Thyroid gland (tissue), 4 donors: ENCODE measurements at places on chromosomes 1 and 21. TPM values are rescaled to one million over a fixed set of nuclear protein-coding genes. Genes with fewer than 3 reads are reported as not detected.

DNA sequence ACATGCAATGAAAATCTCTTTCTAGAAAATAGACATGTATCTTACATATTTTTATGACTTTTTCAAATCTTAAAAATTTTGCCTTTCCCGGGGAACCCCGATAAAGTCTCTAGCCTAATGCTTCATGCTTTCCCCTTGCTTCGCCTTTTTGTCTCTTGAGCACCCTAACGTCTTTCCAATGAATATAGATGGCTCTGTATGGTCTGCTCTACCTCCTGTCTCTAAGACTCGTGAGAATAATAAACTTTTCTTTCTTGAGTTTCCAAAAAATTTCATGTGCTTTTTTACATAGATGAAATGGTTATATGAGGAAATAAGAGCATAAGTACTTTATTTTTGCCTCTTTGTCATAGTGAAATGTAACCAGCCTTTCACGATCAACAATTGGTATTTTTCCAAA is 202.6 kb downstream of the PDE4B start:
- H3K27me3 ChIP-seq, result no peaks in the 10 kb centered on the region
- H3K4me3 ChIP-seq, result no peak overlapping the region
- no peak overlapping the region for H3K27ac ChIP-seq
- no peaks in the 10 kb centered on the region for H3K36me3 ChIP-seq
- no peaks in the 10 kb centered on the region for H3K4me1 ChIP-seq

DNA sequence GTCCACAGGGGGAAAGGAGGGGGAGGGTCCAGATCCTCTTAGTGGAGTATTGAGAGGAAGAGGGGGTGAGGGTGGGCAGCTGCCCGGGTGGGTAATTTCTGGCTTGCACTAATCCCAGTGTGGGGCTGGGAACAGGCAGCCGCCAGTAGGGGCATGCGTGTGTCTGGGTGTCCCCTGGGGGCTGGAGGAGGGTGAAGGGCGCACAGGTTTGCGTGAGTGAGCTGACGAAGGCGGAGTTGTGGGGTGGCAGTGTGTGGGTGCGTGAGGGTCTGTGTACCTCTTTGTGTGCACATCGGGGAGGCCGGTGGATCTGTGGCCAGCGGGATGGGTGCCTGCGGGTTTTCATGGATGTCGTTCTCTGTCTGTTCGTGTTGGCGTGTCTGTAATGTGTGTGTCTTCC is 97.3 kb downstream of the PAX7 start:
- H3K36me3 ChIP-seq, result no peaks in the 10 kb centered on the region
- no peaks in the 10 kb centered on the region for H3K27me3 ChIP-seq
- H3K4me1 ChIP-seq, result peaks cover 10% of the 10 kb centered on the region
- H3K27ac ChIP-seq, result no peak overlapping the region

GRCh38 chr1:11100149-11100493 is 452 bp upstream of the EXOSC10 start:
- peak overlapping the region; percentile 81 for H3K4me3 ChIP-seq
- peaks cover 7% of the 10 kb centered on the region for H3K4me1 ChIP-seq
- no peaks in the 10 kb centered on the region for H3K27me3 ChIP-seq
- H3K27ac ChIP-seq, result peak overlapping the region; percentile 71
- DNase-seq, result no peak

DNA sequence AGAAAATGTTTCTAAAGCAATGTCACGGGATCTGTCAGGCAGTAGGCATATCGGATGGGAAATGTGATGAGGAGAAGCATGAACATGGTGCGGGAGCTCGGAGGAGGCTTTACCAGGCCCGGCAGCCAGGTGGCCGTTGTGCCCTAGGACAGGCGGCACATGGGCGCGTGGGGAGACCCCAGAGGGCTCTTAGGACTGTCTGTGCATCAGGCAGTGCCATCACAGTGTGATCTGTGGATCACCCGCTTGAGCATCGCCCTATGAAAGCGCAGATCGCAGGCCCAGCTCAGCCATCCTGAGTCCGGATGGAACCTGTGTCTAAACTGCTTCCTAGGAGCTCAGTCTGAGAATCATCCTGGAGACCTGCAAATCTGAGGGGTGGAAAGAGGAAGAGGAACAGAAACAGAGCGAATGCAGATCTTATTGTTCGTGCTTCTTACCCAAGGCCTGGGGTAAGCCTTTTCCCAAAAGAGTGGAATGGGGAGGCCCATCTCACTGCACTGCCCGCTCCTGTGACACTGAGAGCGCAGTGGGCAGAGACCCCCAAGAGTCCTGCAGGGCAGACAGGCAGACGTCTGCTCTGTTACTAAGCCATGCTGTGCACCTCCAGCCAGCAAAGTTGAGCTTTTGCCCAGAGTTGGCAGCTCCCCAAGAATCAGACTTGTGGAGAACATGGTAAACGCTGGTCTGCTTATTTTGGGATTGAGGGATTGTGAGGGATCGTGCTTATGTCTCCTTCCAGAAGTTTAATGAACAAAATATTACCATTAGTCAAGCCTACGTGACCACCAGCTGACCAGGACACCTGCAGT is 251.0 kb downstream of the RHOU start:
- H3K27ac ChIP-seq, result peak overlapping the region; percentile 52
- no peaks in the 10 kb centered on the region for H3K27me3 ChIP-seq
- no peaks in the 10 kb centered on the region for H3K36me3 ChIP-seq
- H3K4me1 ChIP-seq, result peaks cover 47% of the 10 kb centered on the region
- H3K4me3 ChIP-seq, result no peak overlapping the region

DNA sequence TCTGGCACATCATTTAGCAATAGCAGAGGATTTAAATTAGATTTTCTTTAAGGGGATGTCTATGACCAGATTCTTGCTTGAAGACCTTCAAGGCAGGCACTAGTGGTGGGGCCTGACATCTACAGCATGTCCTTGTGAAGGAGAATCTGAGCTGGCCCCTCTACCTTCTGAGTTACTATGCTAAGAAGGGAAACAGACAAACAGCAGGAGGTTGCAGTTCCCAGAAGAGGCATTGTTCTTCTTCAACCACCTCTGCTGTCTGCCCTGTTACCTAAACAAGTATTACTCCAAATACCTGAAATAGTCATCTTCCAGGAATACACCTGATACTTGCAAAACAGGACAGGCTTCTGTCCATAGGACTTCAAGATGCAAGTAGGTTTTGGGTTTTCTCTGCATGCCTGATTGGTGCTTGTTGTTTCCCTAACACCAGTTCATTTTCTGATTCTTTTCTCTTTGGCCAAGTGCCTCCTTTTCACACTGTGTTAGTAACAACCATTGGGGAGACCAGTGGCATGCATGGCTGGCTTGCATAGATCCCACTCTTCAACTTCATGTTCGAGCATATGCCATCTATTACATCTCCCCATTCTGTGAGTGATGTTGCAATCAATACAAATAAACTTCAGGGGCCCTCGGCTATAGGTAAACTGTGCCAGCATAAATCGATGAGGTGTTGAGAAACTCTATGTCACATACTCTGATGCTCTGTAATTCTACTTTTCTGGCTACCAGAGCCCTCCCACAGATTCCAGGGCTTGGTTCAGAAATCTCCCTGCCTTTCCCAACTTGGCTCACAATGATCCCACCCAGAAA is 93.0 kb upstream of the DUSP10 start:
- no peaks in the 10 kb centered on the region for H3K27me3 ChIP-seq
- DNase-seq, result no peak
- no peak overlapping the region for H3K4me3 ChIP-seq
- no peaks in the 10 kb centered on the region for H3K36me3 ChIP-seq
- no peak overlapping the region for H3K27ac ChIP-seq

PTPRC gene
- 23.8 TPM for total RNA-seq

GRCh38 chr1:33836911-33837310 is 27.0 kb upstream of the HMGB4 start:
- H3K27ac ChIP-seq, result no peak overlapping the region
- DNase-seq, result peak; percentile 13
- H3K4me1 ChIP-seq, result no peaks in the 10 kb centered on the region
- H3K36me3 ChIP-seq, result no peaks in the 10 kb centered on the region
- H3K4me3 ChIP-seq, result no peak overlapping the region
- H3K27me3 ChIP-seq, result no peaks in the 10 kb centered on the region

- no peaks in the 10 kb centered on the region for H3K27me3 ChIP-seq
- no peaks in the 10 kb centered on the region for H3K4me1 ChIP-seq
- H3K36me3 ChIP-seq, result no peaks in the 10 kb centered on the region
- no peak overlapping the region for H3K4me3 ChIP-seq
These were observed 50.2 kb downstream of the PRRX1 start for GRCh38 chr1:170714163-170714562.

GRCh38 chr1:175146529-175147213 is 45.9 kb downstream of the KIAA0040 start:
- no peak overlapping the region for H3K27ac ChIP-seq
- H3K4me3 ChIP-seq, result no peak overlapping the region
- H3K4me1 ChIP-seq, result no peaks in the 10 kb centered on the region
- peak; percentile 62 for DNase-seq

DNA sequence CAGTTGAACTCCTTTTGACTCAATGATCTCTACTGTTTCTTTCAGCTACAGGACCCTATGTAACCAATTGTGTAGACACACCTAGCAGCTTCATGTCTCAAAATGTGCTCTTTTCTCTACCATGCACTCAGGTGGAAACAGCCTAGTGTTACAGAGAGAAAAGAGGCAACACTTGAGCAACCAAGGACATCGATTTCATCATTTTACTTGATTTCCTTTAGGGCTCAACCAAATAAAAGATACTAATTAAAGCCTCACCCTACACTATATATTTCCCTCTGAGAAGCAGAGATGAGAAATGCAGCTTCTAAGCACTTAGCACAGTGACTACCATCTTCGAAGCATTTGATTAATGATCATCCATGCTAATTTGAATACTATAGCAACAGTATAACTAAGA is 55.1 kb downstream of the PTGER3 start:
- DNase-seq, result no peak
- no peak overlapping the region for H3K27ac ChIP-seq
- no peak overlapping the region for H3K4me3 ChIP-seq
- no peaks in the 10 kb centered on the region for H3K36me3 ChIP-seq

DIPK1A gene
- 14.3 TPM for total RNA-seq

DNA sequence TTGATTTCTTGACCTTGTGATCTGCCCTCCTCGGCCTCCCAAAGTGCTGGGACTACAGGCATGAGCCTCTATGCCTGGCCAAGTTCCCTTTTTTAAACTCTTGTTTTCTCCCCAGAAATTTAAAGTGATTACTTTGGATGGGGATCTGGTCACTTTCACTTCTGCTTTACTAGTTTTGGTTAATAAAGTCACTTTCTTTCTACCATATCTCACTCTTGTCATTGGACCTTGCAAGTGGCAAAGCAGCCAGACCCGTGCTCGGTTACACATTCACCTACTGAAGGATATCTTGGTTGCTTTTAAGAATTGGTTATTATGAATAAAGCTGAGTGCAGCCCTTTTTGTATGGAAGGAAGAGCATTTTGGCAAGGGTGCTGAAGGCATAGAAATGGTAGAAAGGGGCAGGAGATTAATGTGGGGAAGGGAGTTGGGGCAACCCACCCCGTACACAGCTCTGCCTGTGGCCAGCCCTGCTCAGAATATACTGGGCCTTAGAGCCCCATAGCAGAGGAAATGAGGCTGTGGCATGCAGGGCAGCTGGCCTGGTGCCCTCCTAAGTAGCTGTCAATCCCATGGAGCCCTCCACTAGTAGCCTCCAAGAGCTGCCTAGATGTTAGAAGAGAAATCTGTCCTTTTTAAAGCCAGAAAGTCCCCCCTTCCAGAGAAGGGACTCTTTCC is 40.7 kb downstream of the CD2 start:
- no peaks in the 10 kb centered on the region for H3K4me1 ChIP-seq
- H3K27me3 ChIP-seq, result no peaks in the 10 kb centered on the region
- H3K4me3 ChIP-seq, result no peak overlapping the region
- DNase-seq, result no peak

DNA sequence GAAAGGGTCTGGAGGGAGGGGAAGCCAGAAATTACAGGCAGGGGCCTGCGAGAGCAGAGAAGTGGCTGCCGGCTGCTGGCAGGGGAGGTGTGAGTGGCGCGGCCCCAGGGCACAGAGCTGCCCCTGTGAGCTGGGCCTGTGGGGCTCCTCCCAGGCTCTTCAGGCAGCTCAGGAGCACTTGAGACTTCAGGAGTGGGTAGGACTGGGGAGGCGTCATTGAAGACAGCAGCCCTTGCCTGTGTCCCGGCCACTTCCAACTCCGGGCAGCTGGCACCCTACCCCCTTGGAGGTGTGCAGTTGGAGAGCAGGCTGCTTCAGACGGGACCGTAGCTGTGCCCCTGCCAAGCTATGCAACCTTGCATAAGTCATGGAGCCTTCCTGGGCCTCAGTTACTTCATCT is 87.5 kb upstream of the ACTL8 start:
- peak overlapping the region; percentile 15 for H3K27ac ChIP-seq
- no peaks in the 10 kb centered on the region for H3K4me1 ChIP-seq
- peak; percentile 90 for DNase-seq
- H3K27me3 ChIP-seq, result no peaks in the 10 kb centered on the region

ESRRG gene
- 24.8 TPM for total RNA-seq

SPATA45 gene
- not detected for total RNA-seq

DNA sequence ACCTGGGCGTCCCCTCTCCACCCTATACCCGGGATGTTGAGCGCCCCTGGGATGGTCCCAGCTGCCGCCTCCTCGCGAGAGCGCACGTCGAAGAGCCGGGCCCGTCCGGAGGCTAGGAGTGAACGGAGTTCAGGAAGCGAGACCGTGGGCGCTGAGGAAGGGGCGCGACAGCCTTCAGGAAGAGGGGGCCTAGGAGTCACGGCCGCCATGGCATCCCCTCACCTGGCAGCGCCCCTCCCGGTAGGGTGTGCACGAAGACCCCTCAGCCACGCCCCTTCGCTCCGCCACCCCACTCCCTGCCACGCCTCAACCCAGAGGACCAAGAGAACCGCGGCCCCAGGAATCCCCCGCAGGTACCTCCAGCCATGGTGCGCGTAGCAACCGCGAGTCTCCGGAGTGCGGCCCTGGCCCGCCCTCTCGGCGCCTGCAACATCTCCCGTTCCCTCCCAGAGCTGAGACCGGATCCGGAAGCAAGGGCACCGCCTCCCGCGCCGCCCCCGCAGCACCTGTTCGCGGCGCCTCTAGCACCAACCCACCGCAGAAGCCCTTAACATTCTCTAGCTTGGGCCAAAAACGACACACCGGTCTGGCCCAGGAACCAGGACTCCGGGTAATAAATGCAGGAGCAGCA is at the start of gene TSTD1:
Gene TSTD1 (minus strand): TSS at position 442 of the 631 bp plus-strand sequence. CDS start 75 bp downstream, at position 367.
- peak within 1 kb of the TSS; percentile 45 for H3K4me3 ChIP-seq
- no peaks in the 10 kb centered on the region for H3K27me3 ChIP-seq
- H3K36me3 ChIP-seq, result peaks cover 32% of the 10 kb centered on the region

DNA sequence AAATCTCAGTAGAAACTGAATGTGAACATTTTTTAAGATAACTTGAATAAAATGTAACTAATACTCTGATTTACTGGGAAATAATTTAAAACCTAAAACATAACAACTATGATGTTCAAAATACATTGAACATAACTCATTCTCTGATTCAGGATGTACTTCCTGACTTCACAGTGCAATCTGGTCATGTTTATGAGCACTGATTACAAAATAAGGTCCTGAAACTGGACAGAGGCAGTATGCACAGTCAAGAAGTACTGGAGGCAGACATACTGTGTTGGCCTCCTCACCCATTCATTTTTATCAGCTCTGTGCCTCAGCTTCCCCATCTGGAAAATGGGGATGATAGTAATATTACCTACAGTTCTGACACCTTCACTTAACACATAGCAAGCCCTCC is 651.3 kb downstream of the PTPRC start:
- H3K27me3 ChIP-seq, result no peaks in the 10 kb centered on the region
- H3K4me3 ChIP-seq, result no peak overlapping the region
- no peak for DNase-seq
- no peaks in the 10 kb centered on the region for H3K4me1 ChIP-seq
- no peak overlapping the region for H3K27ac ChIP-seq
- no peaks in the 10 kb centered on the region for H3K36me3 ChIP-seq

- H3K4me3 ChIP-seq, result no peak overlapping the region
- no peaks in the 10 kb centered on the region for H3K27me3 ChIP-seq
- DNase-seq, result no peak
- no peaks in the 10 kb centered on the region for H3K36me3 ChIP-seq
These were observed 155.4 kb downstream of the PGBD5 start for GRCh38 chr1:230270559-230271281.

- H3K4me1 ChIP-seq, result no peaks in the 10 kb centered on the region
- H3K36me3 ChIP-seq, result no peaks in the 10 kb centered on the region
- no peak for DNase-seq
- no peak overlapping the region for H3K27ac ChIP-seq
These were observed 121.4 kb downstream of the MRPL39 start for GRCh38 chr21:25485914-25486313.
